ENCODE measurements at places on chromosomes 6 and 20. TPM values are rescaled to one million over a fixed set of nuclear protein-coding genes. Genes with fewer than 3 reads are reported as not detected.
A peak's percentile ranks its signal among the peaks of the same experiment; 100 is the strongest.

DNA sequence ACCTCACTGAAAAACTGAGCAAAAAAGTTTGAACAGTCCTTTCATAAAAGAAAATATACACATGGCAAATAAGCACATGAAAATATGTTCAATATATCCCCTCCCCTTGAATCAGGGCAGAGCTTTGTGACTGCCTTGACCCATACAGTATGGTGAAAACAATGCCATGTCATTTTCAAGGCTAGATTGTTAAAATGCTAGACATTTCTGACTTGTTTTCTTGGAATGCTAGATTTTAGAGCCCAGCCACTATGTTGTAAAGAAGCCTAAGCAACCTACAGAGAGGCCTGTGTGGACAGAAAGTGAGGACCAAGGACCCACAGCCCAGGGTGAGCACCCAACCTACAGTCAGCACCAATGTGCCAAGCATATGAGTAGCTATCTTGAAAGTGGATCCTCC is 17.1 kb upstream of the ASF1A start:
- no peak for DNase-seq

- DNase-seq = no peak
Observed at GRCh38 chr20:40565001-40565681, 123.9 kb downstream of the MAFB start.

DNA sequence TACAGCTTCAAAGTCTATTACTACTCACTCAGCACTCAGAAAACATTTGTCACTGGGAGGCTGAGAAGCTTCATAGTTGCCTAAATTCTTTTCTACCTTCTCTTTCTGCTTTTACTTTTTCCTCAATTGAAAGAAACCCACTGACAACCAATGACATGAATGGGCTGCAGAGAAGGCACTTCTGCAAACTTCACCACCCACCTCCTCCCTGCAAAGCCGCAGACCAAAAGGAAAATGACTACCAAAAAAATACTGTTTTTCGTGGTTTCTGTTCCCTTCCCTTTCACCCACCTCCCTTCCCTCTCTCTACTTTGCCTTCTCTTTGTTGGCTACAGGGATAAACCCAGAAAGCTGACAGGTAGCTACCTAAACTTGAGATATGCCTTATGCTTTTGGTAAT is 3.2 kb downstream of the GNAS-AS1 start:
- DNase-seq = no peak

Gene WFDC5
- not detected for total RNA-seq

Gene HLA-DQB2
- total RNA-seq = 2.9 TPM

GRCh38 chr6:113120582-113121285 is 736.4 kb upstream of the MARCKS start:
- DNase-seq = no peak

DNA sequence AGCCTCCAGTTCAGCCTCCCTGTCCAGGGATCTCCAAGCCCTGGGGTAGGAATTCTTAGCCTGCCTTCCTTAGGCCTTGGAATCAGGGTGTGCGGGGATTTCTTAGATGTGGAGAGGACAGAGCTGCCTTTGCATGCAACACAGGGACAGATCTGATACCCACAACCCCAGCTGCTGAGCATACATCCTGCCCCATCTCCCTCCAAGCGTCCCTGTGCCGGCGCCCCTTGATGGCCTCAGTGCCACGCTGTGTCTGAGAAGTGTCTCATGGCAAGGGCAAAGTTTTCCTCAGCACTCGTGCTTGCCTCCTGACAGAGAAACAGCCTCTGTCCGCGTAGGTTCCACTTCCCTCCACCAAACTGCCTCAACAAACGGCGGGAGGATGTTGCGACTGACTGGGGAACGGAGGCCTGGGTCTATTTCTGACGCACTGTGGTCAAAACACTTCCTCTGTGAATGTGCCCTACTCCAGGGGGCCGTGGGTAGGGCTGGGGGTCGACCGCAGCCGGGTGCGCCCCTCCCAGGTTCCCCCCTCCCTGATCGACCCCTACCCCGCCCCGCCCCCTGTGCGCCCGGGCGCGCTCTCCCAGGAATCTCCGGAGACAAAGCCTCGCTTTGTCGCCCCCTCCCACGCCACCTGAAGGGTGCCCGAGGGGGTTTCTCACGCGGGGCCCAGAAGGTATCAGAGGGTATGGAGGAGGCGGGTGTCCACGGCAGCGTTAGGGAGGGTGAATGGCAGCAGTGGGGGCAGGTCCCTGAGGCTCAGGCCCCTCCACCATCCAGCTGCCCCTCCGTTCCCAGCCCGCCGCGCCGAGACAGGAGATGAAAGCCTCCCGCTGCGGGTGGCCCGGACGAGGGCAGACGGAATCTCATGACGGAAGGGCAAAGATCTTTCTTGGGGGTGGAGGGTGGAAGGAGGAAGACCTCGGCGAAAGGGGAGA is 806 bp downstream of the MICAL1 start:
- no peak for DNase-seq

- DNase-seq = no peak
Observed at GRCh38 chr20:17572034-17572638, 2.3 kb downstream of the DSTN start.

- DNase-seq = no peak
Observed at GRCh38 chr20:2313316-2313715, 17.5 kb downstream of the TGM3 start.

Gene HLA-DRA
- 94.0 TPM for total RNA-seq

Gene RREB1
- 27.8 TPM for total RNA-seq

GRCh38 chr6:109002051-109002697 is 92.5 kb downstream of the SESN1 start:
- DNase-seq = no peak

Gene HEY2
- total RNA-seq = 12.3 TPM

- DNase-seq = no peak
Observed at GRCh38 chr6:114342086-114342825, 567 bp downstream of the HS3ST5 start.

GRCh38 chr6:399785-400534 is 8.4 kb downstream of the IRF4 start:
- DNase-seq = peak; percentile 17

DNA sequence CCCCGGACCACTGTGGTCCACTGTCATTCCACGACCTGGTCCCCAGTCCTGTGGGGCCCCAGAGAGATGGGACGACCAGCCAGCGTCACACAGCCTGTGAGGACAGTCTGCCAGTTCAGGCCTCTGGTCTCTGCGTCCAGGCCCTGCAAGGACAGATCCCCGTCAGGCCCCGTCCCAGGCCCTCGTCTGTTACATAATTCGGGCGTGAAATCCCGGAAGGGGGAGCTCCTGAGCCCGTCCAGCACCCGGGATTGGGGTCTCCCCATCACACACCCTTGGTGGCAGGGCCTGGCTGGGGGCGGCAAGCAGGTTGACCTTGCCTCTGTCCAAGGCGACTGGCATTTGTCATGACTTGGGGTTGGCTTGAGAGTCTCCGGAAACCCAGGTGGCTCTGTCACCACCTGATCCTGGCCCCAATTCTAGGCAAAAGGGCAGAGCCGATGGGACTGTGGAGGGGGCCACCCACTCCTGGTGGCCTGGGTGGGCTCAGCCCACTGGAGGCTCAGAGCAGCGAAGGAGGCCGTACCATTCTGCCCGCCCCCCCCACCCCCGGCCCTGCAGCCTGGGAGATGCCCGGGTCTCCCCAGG is 73.8 kb upstream of the GATA5 start:
- no peak for DNase-seq

DNA sequence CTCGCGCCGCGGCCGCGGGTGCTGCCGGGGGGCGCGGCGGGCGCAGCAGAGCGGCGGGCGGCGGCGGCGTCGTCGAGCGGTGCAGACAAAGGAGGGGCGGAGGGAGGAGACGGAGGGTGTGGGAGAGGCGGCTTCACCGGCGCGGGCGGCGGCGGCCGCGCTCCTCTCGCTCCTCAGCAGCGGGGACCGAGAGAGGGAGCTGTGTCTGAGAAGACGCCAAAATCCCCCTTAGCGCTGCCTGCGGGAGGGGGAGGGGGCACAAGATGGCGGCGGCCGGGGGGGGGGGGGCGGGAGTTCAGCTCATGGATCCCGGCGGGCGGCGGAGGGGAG is 296 bp downstream of the ADNP start:
- no peak for DNase-seq

DNA sequence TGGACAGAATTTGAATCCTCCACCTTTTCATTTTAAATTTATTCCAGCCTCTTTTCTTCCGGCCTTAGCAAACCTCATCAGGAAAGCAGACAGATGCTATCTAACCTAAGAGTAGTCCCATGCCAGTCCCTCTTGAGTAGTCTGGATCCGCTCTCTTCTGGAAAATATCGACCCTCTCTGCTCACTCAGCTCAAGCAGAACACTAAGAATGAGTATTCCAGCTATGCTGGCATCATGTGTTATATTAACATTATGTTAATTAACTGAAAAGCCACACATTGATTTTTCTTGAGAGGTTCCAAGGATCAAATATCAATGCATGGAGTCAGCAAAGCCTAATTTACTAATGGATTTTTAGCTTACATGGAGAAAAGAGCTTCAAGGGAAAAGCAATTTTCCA is 161.4 kb downstream of the ID4 start:
- no peak for DNase-seq

DNA sequence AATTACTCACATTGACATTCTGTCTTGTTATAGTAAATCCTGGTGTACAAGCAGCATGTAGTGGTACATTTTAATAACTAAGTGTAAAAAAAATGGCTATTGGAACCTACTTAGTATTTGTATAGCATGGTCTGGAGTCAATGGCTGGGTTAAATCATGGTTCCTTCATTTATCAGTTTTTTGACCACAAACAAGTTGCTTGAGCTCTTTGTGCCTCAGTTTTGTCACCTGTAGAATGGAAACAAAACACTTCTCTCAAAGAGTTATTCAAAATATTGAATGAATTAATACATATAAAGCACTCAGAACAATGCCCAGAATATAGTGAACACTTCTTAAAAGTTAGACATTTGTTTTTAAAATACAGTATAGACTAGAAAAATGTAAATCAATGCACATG is 93.2 kb upstream of the HS3ST5 start:
- DNase-seq = no peak

Data from cardiac septum (tissue), 1 donor.